Hematopoietic multipotent progenitor cell (in vitro differentiated cells): ENCODE measurements at places on chromosomes 7 and 10.

GRCh38 chr7:79455173-79455790, 1.8 kb upstream of the MAGI2 start:
- no peak for DNase-seq

DNA sequence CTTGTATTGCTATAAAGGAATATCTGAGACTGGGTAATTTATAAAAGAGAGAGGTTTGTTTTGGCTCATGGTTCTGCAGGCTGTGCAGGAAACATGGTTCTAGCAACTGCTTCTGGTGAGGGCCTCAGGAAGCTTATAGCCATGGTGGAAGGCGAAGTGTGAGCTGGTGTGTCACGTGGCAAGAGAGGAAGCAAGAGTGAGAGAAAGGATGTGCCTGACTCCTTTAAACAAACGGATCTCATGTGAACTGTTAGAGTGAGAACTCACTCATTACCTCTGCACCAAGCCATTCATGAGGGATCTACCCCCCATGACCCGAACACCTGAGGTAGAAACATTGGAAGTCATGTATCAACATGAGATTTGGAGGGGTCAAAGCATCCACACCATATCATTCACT, 7.7 kb upstream of the ITPRIP start:
- DNase-seq, result no peak

DNA sequence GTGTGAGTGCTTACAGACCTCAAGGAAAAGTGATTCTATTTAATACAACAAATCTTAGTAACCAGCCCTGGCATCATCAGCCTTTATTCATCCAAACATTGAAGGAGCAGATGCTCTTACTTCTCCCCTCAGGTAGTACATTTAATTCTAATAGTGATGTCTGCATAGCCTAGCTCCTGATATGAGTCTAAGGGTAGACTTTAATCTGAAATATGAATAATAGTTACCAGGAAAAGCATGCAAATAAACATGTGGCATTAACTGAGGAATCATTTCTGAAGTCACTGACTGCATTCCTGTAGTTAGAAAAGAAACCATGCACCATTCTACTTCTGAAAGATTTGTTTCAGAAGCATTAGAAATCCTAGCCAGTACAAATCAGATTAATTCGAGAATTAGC, 25.7 kb upstream of the LMBR1 start:
- no peak for DNase-seq

DNA sequence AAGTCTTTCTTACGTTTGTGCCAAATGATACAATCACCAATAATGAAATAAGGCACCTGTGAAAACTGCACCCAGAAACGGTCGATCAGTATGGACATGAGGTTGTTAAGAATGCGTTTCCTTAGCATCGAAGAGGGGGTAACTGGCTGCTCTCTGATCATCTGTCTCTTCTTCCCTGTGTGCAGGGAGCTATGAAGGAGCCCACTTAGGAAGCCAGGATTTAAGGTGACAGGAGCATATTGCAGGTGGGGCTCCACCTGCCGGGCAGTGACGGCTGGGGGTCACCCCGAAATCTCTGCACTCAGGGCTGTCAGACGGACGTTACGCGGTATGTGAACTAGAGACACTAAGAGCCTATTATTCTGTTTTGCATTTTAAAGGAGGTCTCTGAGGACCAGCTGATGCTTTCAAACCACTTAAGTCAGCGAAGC, 64.5 kb downstream of the CARD11 start:
- no peak for DNase-seq

DNA sequence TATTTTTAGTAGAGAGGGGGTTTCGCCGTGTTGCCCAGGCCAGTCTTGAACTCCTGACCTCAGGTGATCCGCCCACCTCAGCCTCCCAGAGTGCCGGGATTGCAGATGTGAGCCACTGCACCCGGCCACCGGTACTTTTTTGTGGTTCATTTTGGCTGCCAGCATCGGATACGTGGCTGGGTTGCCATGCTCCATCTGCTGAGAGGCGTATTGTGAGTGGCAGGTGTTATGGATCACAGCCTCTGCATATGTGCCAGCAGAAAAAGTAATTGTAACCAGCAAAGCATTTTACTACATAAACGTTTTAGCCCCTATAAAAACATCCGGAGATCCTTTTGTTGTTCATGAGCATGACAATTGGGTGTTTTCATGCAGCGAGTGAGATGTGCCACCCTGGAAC, 7.1 kb downstream of the FOXK1 start:
- no peak for DNase-seq

GRCh38 chr7:153440715-153441114, 611.5 kb upstream of the DPP6 start:
- DNase-seq, result no peak

- DNase-seq, result no peak
These were observed 80.8 kb downstream of the PPP1R17 start for GRCh38 chr7:31767686-31768358.

- DNase-seq, result no peak
These were observed 41.7 kb downstream of the DENND11 start for GRCh38 chr7:141660259-141660658.

DNA sequence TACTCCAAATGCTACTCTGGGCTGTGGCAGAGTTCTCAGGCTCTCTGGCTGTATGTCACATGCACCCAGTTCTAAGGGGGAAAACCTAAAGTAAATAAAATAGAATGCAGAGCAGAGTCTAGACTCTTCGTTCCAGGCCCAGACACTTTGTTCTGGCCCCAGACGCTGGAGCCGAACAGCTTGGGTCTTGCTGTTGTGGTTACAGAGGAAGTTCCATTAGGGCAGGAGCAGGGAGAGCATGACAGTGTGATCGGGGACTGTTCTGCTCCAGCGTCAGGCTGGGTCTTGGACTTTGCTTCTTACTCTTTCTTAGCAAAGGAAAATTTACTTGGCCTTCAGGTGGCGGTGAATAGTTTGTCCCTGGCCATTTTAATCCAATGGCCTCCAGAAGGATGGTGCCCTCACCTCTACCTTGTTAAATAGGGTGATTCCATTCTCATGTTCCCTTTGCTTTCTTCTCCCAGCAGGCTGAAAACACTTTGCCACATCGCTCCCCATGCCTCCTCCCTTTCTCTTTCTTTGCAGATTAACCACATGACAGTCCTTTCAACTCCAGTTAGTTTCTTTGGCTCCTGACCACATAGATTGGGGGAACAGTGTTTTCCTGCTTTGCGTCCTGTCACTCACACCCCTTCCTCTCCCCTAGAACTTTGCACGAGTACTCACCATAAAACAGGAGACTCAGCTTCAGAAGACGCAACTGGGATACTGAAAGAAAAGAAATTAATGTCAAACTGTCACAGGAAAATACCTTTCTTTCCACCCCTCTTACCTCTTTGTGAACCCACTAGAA, 730.8 kb downstream of the SUGCT start:
- DNase-seq, result no peak

DNA sequence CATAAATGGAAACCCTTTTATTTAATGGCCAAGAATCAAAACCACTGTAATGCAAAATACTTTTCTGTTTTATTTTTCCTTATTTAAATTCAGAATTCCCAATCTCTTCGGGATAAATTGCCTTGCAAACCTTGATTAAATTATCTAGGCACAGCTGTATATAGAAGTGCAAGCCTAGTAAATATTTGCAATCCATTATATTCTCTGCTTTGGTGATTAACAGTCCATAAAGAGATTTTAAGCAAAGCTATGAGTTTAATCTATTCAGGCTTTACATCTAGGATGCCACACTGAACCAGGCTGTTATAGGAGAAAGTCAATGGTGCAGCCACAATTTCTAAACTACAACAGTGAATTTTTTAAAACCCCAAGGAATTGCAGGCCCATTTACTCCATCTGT, 43.6 kb upstream of the THSD7A start:
- no peak for DNase-seq

DNA sequence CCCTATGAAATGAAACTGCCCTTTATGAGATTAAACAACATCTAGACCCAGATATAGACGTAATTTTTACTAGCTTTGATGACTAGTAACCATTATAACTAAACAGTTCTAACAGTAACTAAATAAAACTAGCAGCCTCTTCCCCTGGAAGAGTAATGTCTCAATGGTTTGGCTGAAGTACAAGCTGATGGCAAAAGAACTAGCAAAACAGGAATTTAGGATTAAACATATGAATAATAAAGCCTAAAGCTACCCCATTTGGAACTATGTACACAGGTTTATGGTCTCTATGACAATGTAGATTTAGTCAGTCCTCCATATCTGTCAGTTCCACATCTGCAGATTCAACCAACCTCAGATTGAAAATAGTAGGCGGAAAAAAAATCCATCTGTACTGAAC, 6.4 kb downstream of the DPY19L1 start:
- no peak for DNase-seq

- no peak for DNase-seq
These were observed 180.8 kb upstream of the CACNA2D1 start for GRCh38 chr7:82624337-82624736.

- DNase-seq, result peak; percentile 85
These were observed 529 bp downstream of the TASOR2 start for GRCh38 chr10:5684971-5685763.

DNA sequence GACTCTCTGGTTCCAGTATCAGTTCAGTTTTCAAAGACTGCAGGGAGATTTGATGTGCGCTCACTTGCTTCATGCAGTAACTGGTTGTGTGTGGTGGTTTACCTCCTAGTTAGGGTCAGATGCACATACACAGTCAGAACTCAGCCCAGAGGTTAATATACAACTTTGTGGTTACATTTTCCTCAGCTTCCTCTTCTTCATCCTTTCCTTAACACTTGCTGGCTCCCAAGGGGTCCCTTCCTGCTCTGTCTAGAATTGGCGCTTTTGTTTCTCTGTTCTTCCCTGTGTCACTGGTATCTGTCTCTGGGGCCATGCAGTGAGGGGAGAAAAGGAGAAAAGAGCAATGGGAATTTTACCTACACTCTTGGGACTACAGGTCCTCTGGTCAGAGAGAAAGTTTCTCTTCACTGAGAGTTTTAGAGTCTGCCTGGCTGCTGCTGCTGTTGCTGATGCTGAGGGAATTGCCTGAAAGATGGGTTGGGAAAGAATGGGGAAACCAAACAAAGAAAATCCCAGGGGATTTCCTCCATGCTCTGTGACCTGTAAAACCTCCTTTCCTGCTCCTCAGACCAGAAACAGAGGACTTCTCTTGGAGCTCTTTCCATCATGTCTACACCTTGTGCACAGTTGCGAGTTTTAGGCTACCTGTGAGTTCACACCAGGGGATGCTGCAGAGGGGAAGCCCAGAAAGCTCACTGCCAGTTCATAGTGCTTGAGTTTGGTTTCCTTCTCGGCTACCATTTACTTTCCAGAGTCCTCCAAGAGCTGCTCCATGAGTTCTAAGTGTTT, 74.6 kb downstream of the WDFY4 start:
- DNase-seq, result no peak

GRCh38 chr7:84841809-84842208, 345.0 kb downstream of the SEMA3D start:
- DNase-seq, result no peak

- no peak for DNase-seq
These were observed 29.4 kb downstream of the RRP12 start for GRCh38 chr10:97371696-97372095.

DNA sequence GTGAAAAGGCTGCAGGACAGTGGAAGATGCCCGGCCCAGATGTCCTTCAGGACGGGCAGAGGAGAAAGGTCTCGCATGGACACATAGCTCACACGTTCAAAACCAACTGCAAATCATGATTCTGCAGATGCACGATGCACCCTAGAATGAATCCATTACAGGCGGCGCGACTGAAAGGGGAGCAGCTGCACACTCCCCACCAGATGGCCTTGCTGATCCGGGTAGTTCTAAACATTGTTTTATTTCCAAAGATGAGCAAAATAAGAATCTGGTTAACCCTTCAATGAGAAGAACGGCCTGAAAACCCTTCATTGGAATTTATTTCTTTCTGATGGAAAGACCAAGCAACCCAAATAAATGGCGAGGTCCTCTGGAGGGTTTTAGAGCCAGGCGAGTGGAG, 33.8 kb downstream of the CHST15 start:
- DNase-seq, result no peak

DNA sequence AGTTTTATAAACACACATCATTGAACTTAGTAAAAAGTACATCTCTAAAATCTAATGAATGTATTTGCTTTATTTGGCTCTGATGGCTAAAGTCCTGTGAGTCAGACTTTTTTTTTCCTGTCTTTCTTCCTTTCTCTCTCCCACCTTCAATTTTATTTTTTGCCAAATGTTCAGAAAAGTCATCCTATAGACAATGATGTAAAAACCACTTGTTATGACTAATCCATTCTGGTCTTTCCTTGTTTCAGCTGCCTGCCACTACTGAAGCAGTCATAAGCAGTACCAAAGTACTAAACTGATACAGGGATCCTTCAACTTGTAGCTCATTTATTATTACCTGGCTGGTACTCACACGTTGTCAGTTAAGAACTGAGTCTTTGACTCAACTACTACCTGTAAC, 23.9 kb downstream of the HECTD2 start:
- no peak for DNase-seq

DNA sequence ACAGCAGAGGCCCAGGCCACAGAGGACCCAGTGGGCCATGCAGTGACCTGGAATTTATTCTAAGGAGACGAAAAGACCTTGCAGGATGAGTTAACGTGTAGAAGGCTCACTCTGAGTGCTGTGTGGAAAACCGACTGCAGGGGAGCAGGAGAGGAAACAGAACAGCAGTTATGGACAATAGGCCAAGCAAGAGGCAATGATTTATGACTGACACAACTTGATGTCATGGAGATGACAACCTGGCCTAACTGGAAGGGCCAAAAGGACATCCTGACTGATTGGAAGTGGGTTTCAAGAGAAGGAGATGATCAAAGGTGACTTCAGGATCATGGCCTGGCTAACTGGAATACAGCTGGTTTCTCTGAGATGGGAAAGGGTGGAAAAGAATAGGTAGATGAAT, 70.2 kb upstream of the RAPGEF5 start:
- no peak for DNase-seq

DNA sequence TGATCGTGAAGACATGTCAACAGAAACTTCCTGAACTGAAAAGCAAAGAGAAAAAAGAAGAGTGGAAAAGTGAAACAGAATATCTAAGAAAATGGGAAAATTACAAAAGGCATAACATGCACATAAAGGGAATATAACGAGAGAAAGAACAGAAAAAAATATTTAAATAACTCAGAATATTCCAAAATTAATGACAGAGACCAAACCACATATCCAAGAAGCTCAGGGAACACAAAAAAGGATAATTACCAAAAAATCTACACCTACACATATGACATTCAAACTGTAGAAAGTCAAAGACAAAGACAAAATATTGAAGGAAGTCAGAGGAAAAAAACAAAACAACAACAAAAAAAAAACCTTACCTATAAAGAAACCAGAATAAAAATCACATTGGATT, 105.5 kb downstream of the OR13A1 start:
- no peak for DNase-seq

DNA sequence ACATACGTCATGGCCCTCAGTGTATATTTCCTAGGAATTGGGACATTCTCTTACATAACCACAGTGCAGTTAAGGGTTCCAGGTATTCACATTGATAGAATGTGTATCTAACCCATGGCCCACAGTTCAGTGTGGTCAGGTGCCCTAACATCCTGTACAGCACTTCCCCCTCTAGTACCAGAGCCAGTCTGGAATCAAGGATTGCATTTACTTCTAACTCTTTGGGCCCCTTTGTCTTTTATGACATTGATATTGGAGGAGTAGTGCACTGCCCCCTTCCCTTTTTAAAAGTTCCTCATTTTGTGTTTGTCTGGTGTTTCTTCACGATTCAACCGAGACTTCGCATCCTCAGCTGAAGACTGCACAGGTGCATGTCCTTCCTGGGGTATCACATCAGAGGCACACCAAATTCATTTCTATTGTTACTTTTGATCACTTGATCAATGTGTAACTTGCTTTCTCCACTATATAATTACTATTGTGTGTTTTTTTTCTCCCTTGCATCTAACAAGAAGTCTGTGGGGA, 22.4 kb upstream of the NPFFR1 start:
- DNase-seq, result no peak

GRCh38 chr10:29757551-29758297, 123.0 kb upstream of the SVIL start:
- no peak for DNase-seq
